BJ (cell line): ENCODE measurements at places on chromosomes 12 and 14.

GRCh38 chr12:7907009-7907408 lies 29.0 kb downstream of the SLC2A3 start:
- DNase-seq = no peak

DNA sequence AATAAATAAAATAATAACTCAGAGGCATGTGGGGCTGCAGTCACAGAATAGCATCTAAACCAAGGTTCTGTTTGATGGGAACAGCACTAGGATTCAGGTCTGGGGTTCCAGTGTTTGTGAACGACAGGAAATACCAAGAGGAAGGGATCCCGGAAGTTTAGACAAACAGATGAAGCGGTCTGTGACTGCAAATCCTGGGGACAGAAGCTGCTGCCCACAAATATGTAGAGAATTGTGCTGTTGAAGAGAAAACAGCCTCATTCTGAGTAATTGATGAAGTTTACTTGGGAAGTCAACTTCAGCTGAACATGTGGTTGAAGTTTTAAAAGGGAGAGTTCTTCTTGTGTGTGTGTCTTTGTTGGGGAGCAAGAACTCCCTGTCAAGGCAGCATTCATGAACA lies 98.4 kb upstream of the TBX5 start:
- peak; percentile 47 for DNase-seq

GRCh38 chr12:131608740-131609690 lies 101.9 kb upstream of the SFSWAP start:
- DNase-seq = no peak

GRCh38 chr14:77007183-77007974 lies 21.1 kb downstream of the IRF2BPL start:
- DNase-seq = no peak
